ENCODE measurements at places on chromosomes 1 and 21.

DNA sequence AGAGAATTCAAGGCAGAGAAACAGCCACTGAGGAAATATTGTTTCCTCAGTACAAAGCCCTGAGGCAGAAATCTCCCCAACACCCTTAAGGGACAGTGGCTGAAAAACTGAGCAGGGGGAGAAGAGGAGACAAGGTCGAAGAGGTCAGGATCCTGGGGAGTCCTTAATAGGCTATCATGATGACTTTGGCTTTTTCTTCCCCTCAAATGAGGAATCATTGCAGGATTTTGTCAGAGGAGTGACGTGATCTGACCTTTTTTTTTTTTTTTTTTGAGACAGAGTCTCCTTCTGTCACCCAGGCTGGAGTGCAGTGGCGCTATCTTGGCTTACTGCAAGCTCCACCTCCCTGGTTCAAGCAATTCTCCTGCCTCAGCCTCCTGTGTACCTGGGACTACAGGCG, 10.2 kb downstream of the MAP7D1 start:
- no peak for DNase-seq

- DNase-seq = no peak
Observed at GRCh38 chr1:203467550-203467921, 8.1 kb upstream of the PRELP start.

DNA sequence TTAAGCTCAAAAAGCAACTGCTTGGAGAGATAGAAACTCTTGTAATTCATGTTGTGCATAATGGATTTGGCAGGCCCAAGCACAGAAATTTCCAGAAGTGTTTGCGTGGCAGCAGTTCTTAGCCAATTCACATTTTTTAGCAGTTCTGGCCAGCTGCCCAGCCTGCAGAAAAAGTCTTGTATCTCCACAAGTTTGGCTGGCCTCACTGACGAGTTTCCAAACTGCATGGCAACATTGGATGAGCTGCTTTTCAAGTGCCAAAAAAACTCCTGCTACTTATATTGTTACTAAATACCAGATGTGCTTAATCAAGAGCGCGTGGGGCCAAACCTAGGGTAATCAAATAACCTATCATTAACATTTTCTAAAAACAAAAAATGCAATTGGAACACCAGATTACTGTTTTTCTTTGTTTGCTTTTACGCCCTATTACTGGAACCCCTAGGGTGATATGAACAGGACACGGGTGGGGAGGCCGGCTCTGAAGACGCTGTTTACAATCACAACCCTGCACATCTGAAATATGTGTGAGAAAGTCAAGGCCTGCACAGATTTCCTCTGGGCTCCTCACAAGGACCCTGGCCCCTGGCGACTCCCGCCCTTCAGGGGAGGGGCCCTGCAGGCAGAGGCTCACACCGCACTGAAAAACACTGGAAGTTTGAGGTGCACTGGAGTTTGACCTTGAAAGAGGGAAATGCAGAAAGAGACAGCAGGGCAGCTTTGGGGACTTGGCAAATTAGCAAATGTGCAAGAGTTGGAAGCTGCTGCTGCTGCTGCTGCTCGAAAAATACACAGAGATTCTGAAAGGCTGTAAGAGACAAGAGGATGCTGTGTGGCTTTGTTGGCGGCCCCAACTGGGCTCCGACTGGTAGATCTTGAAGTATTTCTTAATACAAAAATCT, 55.2 kb upstream of the TARBP1 start:
- no peak for DNase-seq

GRCh38 chr1:205766038-205766437, 9.2 kb downstream of the RAB29 start:
- no peak for DNase-seq

DNA sequence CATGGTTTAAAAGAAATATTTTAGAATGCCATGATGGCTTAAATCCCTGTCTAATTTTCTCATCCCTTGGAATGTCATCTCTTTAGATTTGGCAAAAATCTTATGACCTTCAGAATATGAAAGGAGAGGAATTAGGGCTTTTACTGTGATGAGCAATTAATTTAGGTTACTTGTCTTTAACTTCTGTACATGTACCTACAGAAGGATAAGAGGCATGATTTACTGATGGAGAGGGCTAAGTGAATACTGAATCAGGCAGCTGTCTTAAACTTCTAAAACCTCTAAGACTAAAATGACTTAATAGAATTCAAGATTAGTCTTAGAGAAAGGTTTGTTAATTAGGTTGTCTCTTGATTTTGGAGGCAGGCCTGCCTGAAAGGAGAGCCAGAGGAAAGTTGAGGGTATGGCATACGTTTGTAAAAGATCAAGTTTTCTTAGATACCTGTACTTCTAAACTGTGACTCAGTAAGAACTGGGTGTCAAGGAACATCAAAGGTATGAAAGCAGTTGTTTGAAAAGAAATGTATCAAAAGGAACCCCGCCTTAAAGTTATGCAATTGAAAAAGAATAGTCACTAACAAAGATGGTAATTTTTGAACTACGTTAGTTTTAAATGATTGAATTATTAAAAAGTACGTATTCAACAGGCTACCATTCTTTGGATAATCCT, 12.5 kb downstream of the MACO1 start:
- DNase-seq = no peak

DNA sequence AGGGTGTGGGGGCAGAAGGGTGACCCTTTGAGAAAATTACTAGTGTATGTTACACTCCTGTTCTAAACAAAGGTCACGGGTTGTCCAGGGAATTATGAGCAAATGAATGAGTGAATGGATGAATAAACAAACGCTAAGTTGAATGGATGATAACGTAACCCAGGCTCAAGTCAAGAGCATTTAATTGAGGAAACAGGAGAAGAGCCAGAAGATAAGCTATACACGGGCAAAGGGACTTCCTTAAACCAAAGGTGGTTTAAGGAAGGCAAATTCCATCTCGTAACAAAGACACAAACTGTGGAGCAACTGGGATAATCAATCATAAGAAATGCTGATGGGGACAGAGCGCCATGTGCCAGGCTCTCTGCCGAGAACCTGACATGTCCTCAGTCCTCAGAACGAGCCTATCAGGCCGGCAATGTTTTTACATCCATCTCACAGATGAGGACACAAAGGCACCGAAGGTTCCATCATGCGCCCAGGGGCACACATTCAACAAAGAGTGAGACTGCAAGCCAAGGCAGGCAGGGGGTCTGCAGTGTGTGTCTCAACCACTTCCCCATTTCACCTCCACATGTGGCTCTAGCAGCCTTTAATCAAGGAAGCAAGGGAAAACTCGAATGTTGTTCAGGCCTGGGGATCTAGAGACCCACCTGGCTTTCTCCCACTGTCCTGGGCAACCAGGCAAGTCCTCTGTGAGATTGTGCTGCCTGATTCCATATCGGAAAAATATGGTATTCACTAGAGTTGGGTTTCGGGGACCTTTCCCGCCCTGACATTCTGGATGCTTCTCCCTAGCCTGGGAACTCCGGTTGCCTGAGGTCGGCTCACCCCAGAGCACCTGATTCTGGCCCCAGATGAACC, 126.8 kb upstream of the EDN2 start:
- DNase-seq = no peak

GRCh38 chr21:17427831-17428483, 84.9 kb upstream of the CXADR start:
- DNase-seq = no peak
